ENCODE measurements at places on chromosomes 7 and 10. TPM values are rescaled to one million over a fixed set of nuclear protein-coding genes. Genes with fewer than 3 reads are reported as not detected.

Gene SPDYE1
- polyA plus RNA-seq: 0.05 TPM

- no peak for DNase-seq
Observed at GRCh38 chr10:125792342-125793300, 17.0 kb upstream of the MMP21 start.

GRCh38 chr10:88926566-88927415 lies 25.8 kb downstream of the ACTA2 start:
- no peak for DNase-seq

DNA sequence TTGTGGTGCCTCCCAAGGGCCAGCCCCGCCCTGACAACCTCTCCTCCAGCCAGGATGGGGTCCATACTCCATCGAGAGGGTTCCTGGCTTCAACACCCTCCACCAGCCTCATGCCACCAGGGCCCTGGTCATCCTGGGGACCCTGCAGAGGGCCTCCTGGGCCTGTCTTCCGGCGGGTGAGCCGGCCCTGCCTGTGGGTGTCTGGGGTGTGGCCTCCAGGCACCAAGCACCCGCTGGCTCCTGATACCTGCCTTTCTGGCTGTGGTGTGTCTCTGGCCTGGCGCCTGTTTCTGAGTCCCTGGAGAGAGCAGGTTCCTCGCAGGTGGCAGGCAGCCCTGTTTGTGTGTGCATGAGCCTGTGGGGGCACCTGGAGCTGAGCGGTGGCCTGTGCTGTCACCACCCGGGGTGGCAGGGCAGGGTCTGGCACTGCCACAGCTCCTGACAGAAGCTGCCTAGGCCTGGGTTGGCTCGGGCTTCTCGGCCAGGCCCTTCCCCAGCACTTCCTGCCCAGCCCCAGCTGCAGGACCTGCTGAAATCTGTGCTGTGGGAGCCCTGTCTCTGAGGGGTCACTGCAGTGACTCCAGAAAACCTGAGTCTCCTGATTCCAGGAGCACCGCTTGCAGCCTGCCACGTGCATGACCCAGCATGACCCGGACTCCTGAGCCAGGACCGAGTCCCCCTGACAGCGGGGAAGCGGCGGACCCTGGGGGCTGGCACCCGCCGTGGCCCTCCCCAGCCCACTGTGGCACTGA lies 18.4 kb downstream of the ADAM8 start:
- DNase-seq: no peak
